ENCODE measurements at places on chromosomes 16 and 17.

- no peak for DNase-seq
These were observed 82.9 kb upstream of the DYNLRB2 start for GRCh38 chr16:80457871-80458270.

- DNase-seq = no peak
These were observed 64.2 kb upstream of the FAM20A start for GRCh38 chr17:68665373-68665772.

GRCh38 chr17:27417596-27418365 lies 38.5 kb upstream of the KSR1 start:
- DNase-seq = no peak

- DNase-seq = peak; percentile 86
These were observed 1.8 kb upstream of the UBTF start for GRCh38 chr17:44221084-44221861.

DNA sequence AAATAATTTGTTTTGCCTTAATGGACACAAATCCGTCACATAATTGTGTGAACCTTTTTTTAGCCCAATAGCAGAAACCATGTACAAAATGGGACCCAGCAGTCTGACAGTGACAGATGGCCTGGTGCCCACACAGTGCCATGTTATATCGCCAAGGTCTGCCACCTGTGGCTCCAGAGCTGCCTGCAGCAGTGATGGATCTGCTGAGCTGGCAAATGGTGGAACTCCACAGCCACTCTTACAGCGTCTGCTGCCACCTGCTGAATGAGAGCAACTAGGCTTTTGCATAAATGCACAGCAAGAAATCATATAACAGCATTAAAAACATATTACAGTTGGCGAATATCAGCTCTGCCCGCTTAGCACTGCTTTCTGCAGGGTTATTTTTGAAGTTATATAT lies 59.4 kb downstream of the NUP93 start:
- peak; percentile 12 for DNase-seq
